ENCODE measurements at places on chromosomes 11 and 22. TPM values are rescaled to one million over a fixed set of nuclear protein-coding genes. Genes with fewer than 3 reads are reported as not detected.

DNA sequence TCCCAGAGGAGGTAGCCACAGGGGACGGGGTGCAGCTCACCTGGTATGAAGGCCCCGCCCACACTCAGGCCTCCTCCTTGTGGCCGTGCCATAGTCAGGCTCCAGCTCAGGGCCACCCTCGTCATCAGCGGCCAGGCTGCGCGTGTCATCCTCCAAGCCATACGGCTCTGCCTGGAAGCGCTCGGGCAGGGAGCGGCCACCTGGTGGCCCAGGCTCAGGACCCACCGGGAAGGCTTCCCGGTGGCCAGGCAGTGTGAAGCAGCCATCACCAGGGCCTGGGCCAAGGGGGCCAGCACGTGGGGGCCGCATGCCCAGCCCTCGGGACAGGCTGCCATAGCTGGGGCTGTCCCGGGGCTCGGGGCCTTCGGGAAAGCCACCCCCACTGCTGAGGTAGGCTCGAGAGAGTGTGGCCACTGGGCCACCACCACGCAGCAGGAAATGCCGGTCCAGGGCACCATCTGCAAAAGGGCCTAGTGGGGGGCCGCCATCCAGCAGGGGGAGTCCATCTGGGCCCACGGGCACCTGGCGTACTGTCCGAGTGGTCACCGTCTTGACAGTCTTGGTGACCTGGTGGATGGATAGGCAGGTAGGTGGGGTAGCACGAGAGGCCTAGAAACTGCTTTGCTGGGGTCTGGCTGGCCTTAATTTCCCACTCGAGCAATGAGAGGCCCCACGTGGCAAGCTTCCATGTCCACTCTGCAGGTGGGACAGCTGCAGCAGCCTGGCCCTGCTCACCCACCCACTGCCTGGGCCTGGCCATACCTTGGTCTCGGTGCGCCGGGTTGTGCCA is 35.3 kb downstream of the ARVCF start:
- H3K27ac ChIP-seq, result no peak overlapping the region
- no peaks in the 10 kb centered on the region for H3K27me3 ChIP-seq
- no peak overlapping the region for H3K4me3 ChIP-seq

GRCh38 chr11:98561877-98562395 is 458.8 kb upstream of the CNTN5 start:
- H3K27me3 ChIP-seq, result no peaks in the 10 kb centered on the region
- no peak overlapping the region for H3K27ac ChIP-seq
- no peak for DNase-seq
- no peak overlapping the region for H3K4me3 ChIP-seq
- H3K36me3 ChIP-seq, result no peaks in the 10 kb centered on the region
- no peaks in the 10 kb centered on the region for H3K4me1 ChIP-seq

DNA sequence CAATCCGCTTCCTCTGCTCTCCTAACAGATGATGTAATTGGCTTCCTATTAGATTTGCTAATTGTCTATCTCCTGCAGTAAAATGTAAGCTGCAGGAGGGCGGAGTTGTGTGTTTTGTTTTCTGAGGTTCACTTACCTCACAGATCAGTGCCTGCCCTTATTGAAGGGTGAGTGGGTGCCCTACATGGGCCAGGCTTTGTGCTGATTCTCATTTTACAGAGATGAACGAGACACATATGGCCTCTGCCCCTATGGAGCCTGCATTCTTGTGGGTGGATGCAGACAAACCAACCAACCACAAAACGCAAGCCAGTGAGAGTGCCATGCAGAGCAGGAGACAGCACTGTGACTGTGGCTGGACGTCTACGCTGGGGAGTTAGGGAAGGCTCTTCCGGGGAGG is 9.9 kb downstream of the TESMIN start:
- H3K36me3 ChIP-seq, result no peaks in the 10 kb centered on the region
- H3K4me3 ChIP-seq, result no peak overlapping the region
- H3K27me3 ChIP-seq, result no peaks in the 10 kb centered on the region
- no peaks in the 10 kb centered on the region for H3K4me1 ChIP-seq
- H3K27ac ChIP-seq, result no peak overlapping the region

DNA sequence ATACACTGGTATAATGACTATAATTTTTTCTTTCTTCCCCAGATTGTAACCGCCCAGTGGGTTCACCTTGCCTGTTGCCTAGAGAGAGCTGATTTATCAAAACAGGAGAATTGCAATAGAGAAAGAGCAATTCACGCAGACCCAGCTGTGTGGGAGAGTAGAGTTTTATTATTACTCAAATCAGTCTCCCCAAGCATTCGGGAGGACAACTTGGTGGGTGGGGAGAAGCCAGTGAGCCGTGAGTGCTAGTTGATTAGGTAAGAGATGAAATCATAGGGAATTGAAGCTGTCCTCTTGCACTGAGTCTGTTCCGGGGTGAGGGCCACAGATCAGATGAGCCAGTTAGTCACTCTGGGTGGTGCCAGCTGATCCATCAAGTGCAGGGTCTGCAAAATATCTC is 73.2 kb downstream of the SLC35F2 start:
- H3K36me3 ChIP-seq, result no peaks in the 10 kb centered on the region
- DNase-seq, result no peak
- H3K27me3 ChIP-seq, result no peaks in the 10 kb centered on the region
- no peak overlapping the region for H3K27ac ChIP-seq
- H3K4me3 ChIP-seq, result no peak overlapping the region

DNA sequence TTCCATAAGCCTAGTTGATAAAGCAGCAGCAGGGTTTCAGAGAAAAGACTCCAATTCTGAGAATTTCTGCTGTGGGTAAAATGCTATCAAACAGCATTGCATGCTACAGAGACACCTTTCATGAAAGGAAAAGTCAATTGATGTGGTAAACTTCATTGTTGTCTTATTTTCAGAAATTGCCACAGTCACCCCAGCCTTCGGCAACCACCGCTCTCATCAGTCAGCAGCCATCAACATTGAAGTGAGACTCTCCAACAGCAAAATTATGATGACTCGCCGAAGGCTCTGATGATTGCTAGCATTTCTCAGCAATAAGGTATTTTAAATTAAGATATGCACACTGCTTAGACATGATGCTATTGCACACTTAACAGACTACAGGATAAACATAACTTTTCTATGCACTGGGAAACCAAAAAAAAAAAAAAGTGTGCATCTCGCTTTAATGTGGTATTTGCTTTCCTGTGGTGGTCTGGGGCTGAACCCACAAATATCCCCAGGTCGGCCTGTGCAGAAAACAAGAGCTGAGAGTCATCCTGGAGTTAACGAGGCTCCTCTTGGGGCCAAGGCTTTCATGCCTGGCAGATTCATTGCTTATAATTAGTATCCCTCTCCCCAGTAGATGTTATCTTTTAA is 192.1 kb downstream of the CTTN start:
- H3K4me3 ChIP-seq, result no peak overlapping the region
- H3K27me3 ChIP-seq, result peaks cover 4% of the 10 kb centered on the region
- DNase-seq, result no peak

GRCh38 chr22:34878171-34878570 is 187.8 kb upstream of the ISX start:
- no peaks in the 10 kb centered on the region for H3K36me3 ChIP-seq
- no peaks in the 10 kb centered on the region for H3K4me1 ChIP-seq

- H3K36me3 ChIP-seq, result peaks cover 41% of the 10 kb centered on the region
- peaks cover 26% of the 10 kb centered on the region for H3K4me1 ChIP-seq
- peak overlapping the region; percentile 53 for H3K4me3 ChIP-seq
- H3K27ac ChIP-seq, result peak overlapping the region; percentile 86
- H3K27me3 ChIP-seq, result peaks cover 20% of the 10 kb centered on the region
- DNase-seq, result no peak
These were observed 34.9 kb downstream of the PRDM11 start for GRCh38 chr11:45181193-45181888.

GRCh38 chr11:33695051-33695566 is 5.5 kb downstream of the C11orf91 start:
- H3K4me1 ChIP-seq, result peaks cover 91% of the 10 kb centered on the region
- no peak overlapping the region for H3K4me3 ChIP-seq
- no peak for DNase-seq
- H3K27ac ChIP-seq, result peak overlapping the region; percentile 34
- no peaks in the 10 kb centered on the region for H3K27me3 ChIP-seq

DNA sequence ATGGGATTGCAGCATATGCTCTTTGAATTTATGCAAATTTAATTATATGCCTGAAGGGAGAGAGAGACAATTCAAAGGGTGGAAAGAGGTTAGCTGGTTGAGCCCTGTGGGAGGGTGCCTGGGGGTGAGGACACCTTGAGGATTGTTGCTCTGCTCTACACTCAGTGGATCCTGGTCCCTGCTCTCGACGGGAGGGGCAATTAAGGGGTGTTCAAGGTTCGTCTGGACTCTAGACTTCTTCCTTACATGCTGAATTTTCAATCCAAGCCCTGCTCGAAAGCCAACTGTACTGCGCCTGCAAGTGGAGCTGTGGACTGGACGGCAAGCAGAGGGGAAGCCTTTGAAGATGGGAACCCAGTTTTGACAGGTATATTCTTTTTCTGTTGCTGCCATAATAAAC is 15.5 kb upstream of the OR5M11 start:
- no peak overlapping the region for H3K27ac ChIP-seq
- no peaks in the 10 kb centered on the region for H3K4me1 ChIP-seq
- no peak for DNase-seq
- H3K27me3 ChIP-seq, result no peaks in the 10 kb centered on the region
- no peak overlapping the region for H3K4me3 ChIP-seq

DNA sequence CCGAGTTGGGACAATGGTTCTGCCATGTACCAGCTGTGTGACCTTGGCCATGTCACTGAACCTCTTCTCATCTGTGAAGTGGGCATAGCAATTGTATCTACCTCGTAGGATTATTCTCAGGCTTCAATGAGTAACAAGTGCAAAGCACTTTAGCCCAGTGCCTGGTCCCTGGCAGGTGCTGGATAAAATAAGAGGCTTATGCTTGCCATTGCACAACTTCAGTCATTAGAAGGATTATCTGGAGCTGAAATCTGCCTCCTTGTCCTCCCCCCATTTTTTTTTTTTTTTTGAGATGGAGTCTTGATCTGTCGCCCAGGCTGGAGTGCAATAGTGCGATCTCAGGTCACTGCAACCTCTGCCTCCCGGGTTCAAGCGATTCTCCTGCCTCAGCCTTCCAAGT is 7.2 kb downstream of the SMTNL1 start:
- DNase-seq, result no peak
- no peak overlapping the region for H3K27ac ChIP-seq
- no peaks in the 10 kb centered on the region for H3K27me3 ChIP-seq
- no peaks in the 10 kb centered on the region for H3K4me1 ChIP-seq
- no peak overlapping the region for H3K4me3 ChIP-seq
- H3K36me3 ChIP-seq, result peaks cover 37% of the 10 kb centered on the region

DNA sequence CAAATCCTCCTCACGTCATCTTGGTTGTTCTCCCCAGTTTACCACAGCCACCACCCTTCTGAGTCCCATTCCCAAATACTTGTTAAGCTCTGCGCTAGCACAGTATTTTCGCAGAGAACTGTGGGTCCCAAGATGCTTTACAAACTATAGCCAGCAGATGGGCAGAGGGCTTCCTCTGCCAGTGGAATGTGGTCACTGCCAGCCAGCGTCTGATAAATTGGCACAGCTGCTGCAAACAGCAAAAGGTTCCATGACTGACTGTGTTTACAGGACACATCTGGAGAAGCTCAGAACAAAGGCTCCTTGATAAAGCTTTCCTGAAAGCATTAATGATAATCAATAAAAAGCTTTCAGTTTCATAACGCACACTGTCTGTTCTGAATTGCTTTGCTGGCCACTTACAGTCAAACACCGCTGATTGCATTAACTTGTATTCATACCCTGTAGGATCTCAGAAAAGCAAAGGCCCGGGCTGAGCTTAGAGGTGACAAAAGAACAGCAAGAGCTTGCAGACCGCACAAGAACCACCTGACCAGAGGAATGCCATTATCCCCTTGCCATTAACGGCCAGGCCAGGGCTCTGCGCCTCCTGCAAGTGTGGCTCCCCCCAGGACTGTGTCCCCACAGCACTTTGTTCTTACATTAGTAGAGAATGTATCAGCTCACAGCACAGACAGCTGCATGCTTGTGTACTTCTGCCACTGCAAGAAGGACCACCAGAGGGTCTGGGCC is 120.6 kb downstream of the MICAL3 start:
- H3K27ac ChIP-seq, result peak overlapping the region; percentile 72
- peaks cover 76% of the 10 kb centered on the region for H3K36me3 ChIP-seq
- peak; percentile 28 for DNase-seq
- H3K27me3 ChIP-seq, result no peaks in the 10 kb centered on the region
- H3K4me3 ChIP-seq, result no peak overlapping the region

- H3K27me3 ChIP-seq, result no peaks in the 10 kb centered on the region
- no peaks in the 10 kb centered on the region for H3K4me1 ChIP-seq
- DNase-seq, result no peak
- no peak overlapping the region for H3K4me3 ChIP-seq
- H3K36me3 ChIP-seq, result no peaks in the 10 kb centered on the region
These were observed 23.4 kb downstream of the TPBGL start for GRCh38 chr11:75263944-75264349.

DNA sequence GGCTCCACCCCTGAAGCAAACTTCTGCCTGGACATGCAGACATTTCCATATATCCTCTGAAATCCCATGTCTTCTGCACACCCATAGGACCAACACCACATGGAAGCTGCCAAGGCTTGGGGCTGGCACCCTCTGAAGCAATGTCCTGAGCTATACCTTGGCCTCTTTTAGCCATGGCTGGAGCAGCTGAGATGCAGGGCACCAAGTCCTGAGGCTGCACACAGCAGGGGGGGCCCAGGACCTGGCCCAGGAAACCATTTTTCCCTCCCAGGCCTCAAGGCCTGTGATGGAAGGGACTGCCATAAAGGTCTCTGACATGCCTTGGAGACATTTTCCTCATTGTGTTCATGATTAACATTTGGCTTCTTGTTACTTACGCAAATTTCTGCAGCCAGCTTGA is 34.5 kb downstream of the SYT9 start:
- no peak overlapping the region for H3K4me3 ChIP-seq
- no peak for DNase-seq
- no peaks in the 10 kb centered on the region for H3K4me1 ChIP-seq
- H3K27ac ChIP-seq, result no peak overlapping the region

GRCh38 chr11:33062137-33062536 is 22.8 kb downstream of the TCP11L1 start:
- H3K4me3 ChIP-seq, result no peak overlapping the region
- DNase-seq, result no peak
- H3K4me1 ChIP-seq, result peaks cover 14% of the 10 kb centered on the region
- no peak overlapping the region for H3K27ac ChIP-seq

DNA sequence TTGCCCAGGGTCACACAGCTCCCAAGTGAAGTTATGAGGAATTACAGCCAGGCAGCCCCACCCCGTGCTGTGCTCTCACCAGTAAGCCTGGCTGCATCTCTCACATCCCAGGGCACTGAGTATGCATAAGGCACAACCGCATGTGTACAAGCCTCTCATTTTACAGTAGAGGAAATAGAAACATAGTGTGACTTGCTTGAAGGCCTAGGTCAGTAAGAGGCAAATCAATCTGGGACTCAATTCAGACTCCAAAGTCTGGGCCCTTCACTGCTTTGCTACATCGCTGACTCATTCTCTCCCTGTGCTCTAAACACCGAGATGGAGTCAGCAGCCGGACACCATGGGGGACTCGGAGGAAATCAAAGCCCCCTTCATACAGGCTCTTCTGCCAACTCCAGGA is 7.9 kb downstream of the ABTB2 start:
- no peak for DNase-seq
- H3K4me3 ChIP-seq, result no peak overlapping the region
- H3K36me3 ChIP-seq, result no peaks in the 10 kb centered on the region
- H3K27me3 ChIP-seq, result no peaks in the 10 kb centered on the region
- H3K27ac ChIP-seq, result no peak overlapping the region
- peaks cover 52% of the 10 kb centered on the region for H3K4me1 ChIP-seq

GVQW3 gene
- polyA plus RNA-seq, result 0.41 TPM

THY1 gene
- 18.1 TPM for polyA plus RNA-seq

EMSY gene
- 5.9 TPM for polyA plus RNA-seq

TP53I11 gene
- polyA plus RNA-seq, result 56.5 TPM

SLCO2B1 gene
- 7.2 TPM for polyA plus RNA-seq

LPXN gene
- 1.8 TPM for polyA plus RNA-seq

LRRN4CL gene
- polyA plus RNA-seq, result 2.8 TPM

PARVG gene
- 3.2 TPM for polyA plus RNA-seq

Data from heart right ventricle (tissue), 16 donors.